ENCODE measurements at places on chromosomes 1 and 21. TPM values are rescaled to one million over a fixed set of nuclear protein-coding genes. Genes with fewer than 3 reads are reported as not detected.

Gene RGS4
- 2.1 TPM for total RNA-seq

Gene C1orf141
- not detected for total RNA-seq

Gene RPE65
- total RNA-seq = not detected

Gene PDE9A
- total RNA-seq = 7.9 TPM

Gene DMRTA2
- total RNA-seq = not detected

Gene CRYZL1
- total RNA-seq = 35.9 TPM

Gene SMIM12
- total RNA-seq = 57.0 TPM

- no peak for DNase-seq
Measured at GRCh38 chr21:28485301-28486022, 507.2 kb downstream of the LTN1 start.

DNA sequence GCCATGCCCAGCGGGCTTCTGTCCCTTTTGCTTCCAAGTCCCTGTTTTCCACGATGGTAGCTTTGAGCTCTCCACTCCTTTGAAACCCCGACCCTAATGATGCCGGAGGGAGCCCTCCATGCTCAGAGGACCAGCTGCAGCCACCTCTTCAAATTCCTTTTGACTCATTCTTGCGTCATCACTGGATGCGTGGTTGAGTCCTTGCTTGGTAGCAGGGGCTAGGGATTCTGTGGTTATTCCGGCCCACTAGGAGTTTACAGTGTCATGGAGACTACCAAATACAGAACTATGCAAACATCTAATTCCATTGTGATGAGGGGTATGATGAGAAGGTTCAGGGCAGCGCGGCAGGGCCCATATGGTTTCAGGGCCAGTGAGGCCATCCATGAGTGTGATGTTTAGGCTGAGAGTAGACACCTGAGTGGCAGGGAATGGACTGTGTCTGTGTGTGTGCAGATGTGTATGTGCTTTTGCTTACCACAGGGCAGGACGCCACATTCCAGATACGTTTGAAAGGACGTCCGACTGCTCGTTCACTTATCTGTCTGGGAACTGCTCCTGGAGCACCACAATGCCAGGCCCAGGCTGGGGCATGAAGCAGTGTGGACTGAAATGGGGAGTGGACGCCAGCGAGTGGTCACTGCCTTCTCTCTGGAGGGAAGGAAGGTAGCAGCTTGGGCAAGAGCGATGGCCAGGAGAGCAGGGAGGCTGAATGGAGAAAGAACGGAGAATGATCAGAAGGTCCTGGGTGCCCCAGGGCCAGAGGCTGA, 30.4 kb upstream of the ZBTB21 start:
- no peak for DNase-seq

GRCh38 chr1:230842801-230843200, 25.5 kb downstream of the C1orf198 start:
- no peak for DNase-seq

DNA sequence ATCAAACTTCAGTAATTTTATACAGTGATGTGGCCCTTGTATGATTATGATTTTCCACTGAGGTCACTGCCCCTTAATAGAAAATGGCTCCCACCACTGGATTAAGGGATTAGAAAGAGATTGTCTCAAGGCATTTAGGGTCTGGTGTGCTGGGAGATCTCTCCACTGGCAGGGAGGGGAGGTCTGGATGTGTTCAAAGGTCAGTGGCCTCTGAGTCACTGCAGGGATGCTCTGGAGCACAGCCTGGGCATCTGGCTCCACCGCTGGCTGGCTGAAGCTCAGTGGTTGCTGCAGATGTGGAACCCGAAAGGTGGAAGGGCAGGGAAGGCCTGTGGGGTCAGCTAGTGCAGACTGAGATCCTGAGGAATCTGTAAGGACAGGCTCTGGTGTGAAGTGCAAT, 18.3 kb upstream of the CHI3L1 start:
- peak; percentile 72 for DNase-seq

GRCh38 chr1:74674278-74675048, 871 bp upstream of the ERICH3 start:
- no peak for DNase-seq

- DNase-seq = no peak
Measured at GRCh38 chr21:35256468-35256988, 207.4 kb upstream of the RUNX1 start.

GRCh38 chr1:113490384-113490783, 100.1 kb downstream of the MAGI3 start:
- DNase-seq = no peak

DNA sequence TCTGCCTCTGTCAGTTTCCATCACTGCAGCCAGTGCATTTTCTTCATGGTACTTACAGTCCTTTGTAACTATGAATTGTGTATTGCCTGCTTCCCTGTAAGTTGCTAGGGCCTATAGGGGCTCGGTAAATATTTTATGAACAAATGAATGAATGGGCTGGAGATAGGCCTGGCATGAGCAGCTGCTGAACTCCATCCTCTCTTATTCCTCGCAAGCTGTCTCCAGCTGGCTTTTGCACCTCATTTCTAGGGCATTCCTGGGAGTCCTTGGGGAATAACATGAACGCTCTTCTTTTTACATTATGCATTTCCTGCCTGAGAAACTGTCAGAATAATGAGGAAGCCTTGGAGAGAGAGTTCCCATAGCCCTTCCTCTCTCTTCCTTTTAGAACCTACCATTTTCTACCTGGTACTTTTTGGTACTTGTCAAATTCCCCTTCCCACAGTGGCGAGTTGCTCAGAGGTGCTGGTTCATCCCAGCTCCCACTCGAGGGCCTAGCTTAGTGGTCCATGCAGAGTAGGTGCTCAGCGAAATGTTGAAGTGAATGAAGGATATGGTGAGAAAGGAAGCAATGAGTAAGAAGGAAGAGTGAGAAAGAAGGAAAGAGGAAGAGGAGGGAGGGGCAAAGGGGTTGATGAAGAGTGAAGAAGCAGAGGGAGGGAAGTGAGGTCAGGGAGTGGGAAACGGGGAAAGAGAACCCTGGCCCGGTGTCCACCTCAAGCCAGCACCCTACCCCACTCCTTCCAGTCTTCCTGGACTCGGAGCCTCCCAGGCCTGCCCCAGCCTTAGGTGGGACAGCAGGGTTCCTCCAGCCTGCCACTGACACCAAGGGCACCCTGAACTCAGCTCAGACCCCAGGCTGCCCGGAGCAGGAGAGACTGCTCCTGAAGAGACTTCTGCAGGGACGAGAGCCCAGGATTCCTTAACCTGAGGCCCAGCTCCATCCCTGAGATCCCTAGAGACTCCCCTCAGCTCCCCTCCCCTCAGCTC, 29.6 kb downstream of the KCNC4 start:
- DNase-seq = no peak

GRCh38 chr1:34639701-34640100, 115.1 kb upstream of the GJB5 start:
- DNase-seq = no peak

DNA sequence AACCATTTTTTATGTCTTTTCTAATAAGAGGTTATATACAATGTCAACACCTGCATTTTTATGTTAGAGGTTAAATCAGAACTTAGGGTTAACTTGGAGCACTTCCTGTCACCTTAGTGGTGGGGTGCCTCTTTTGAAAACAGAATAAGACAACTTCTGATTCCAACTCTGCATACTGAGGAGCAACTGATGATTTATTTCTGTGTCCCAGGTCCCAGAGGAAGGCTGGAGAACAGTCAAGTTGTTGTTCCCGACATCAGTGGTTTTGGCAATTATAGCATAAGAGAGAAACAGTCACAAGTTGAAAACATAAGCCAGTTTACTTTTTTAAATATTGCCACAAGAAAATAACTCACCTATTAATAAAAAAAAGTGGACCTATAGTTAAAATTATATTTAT, 871.0 kb upstream of the ADAMTS5 start:
- DNase-seq = no peak

DNA sequence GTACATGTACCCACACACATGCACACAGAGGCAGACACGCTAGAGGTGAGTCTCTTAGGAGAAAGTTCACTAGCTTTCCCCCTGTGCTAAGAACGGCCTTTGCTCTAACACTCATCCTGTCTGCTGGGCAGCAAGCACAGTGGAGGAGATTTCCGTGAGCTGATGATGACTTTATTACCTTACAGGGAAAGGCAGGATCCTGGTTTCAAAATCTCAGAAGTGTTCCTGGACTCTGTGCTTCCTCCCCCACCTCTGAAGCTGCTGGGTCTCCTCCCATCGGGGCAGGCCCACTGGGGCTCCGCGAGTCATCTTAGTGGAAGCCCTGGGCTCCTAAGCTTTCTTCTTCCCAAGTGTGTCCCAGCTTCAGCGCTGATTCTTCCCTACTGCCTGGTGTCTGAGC, 2.7 kb downstream of the FAM3B start:
- DNase-seq = no peak

- DNase-seq = no peak
Measured at GRCh38 chr1:63601463-63601862, 8.3 kb downstream of the PGM1 start.

- DNase-seq = no peak
Measured at GRCh38 chr1:56322211-56322610, 257.2 kb downstream of the PLPP3 start.

DNA sequence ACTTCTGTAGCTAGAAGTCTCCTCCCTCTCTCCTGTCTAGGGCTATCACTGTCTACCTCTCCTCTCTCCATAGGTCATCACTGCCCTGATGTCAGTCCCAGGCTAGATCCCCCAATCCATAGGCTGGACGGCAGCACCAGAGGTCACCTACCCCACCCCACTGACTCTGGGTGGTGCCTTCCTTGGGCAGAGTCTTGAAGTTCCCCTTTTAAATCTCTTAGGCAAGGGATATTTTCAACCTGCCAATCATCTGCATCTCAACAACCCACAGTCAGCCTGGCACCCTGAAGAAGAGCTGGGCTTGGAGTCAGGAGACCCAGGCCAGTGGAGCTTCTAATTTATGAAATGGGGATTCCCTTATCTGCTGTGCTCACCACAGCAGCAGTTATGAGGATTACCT, 13.2 kb downstream of the MYBPH start:
- no peak for DNase-seq

DNA sequence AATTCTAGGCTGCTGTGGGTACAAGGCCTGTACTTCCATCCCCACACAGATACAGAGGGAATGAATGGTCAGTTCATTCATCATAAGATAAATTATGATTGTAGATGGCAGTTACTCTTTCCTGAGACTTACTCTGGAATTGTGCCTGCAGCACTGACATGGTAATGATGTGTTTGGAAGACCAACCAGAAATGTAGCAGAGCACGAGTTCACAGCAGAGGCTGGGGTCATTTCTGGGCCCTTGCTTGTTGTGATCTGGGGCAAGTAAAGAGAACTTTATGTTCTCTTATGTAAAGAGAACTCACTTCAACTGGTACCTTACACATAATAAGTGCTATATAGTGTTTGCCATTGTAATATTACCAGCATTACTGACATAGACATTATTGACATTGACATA, 411.9 kb downstream of the NTNG1 start:
- DNase-seq = no peak

DNA sequence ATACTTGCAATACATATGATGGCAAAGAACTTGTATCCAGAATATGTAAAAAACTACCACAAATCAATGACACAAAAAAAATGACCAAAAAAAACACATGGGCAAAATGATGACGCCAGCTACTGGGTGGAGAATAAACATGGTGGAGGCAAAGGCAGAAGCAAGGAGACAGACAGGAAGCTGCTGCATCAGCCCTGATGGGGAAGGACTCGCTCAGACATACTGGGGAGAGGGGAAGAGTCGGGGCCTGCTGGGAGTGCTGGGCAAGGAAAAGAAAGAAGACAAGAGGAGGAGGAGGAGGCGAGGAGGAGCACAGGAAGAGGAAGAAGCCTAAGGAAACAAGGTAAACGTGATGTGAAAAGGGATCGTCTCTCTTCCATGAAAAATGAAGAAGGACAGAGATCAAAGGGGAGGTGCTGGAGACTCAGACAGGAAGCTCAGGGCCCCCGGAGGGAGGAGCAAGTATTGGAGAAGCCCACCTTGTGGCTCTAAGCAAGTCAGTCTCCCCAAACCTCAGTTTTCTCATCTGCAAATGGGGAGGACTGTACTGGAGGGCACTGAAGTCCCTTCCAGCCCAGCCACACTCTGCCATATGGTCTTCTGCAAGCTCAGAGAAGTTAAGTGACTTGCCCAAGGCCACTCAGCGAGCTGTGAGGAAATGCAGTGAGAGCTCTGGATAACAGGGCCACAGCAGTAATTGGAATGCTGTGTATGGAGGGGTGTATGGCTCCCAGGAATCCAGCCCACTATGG, 24.2 kb downstream of the OLFML2B start:
- no peak for DNase-seq

All from mesenteric fat pad (tissue), 1 donor.